Peyer's patch (tissue), 4 donors: ENCODE measurements at places on chromosomes 6 and 20.

DNA sequence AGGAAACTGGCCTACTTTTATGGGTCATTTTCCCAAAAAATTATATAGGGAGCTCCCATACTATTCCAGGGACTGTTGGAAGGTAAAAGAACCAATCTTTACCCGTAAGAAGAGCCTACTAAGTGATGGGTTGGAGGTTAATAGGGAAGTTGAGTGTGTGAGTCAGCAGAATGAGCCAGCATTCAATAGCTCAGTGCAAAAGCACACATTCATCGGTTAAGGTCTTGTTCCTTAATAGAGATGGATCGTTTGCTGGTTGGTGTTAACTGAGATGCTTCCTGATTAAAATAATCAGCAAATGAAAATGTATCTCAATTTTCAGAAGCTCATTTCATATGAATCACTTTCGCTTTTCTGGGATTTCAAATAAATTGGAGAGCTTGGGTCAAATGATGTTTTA, 115.3 kb upstream of the MRPS10 start:
- no peak for DNase-seq

DNA sequence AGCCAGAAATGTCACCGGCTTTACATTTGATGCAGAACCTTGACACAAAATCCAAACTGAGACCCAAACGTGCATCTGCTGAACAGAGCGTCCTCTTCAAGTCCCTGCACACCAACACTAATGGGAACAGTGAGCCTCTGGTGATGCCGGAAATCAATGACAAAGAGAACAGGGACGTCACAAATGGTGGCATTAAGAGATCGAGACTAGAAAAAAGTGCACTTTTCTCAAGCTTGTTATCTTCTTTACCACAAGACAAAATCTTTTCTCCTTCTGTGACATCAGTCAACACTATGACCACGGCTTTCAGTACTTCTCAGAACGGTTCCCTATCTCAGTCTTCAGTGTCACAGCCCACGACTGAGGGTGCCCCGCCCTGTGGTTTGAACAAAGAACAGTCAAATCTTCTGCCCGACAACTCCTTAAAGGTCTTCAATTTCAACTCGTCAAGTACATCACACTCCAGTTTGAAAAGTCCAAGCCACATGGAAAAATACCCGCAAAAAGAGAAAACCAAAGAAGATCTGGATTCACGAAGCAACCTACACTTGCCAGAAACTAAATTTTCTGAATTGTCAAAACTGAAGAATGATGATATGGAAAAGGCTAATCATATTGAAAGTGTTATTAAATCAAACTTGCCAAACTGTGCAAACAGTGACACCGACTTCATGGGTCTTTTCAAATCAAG, 108.4 kb downstream of the RTN4IP1 start:
- peak; percentile 91 for DNase-seq

- DNase-seq: no peak
These were observed 682.7 kb downstream of the MAFB start for GRCh38 chr20:40006168-40006860.

- no peak for DNase-seq
These were observed 12.2 kb downstream of the TGIF2 start for GRCh38 chr20:36585410-36586125.

DNA sequence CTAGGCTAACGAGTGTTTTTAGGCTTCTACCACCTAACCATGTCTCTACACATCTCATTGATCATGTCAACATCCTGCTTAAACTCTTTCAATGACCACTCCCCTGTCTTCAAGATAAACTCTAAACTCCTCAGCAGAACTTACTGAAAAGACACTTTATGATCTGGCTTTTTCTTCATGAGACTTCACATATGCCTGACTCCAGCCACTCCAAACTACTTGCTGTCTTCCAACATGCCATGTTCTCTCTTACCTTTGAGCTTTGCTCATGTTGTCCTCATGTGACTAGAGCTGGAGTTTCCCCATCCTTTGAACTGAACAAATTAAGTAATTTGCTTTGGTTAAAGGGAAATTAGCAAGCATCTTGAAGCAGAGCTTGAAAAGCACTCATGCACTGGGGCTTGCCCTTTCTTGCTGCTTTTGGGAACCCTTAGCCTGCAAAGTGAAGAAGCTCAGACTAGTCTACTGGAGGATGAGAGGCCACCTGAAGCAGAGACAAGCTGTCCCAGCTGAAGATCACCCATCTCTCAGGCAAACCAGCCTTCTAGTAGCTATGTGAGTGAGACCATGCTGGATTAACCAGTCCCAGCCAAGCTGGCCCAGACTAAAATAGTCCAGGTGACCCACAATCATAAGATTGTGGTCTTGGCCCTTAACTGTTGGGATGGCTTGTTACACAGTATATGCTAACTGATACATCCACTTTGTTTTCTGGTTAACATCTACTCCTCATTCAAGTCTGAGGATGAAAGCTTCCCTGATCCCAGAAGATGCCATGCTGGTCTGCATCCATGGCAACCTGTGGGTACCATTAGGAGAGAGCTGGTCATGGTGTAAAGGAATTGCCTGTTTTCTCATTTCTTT, 235.8 kb downstream of the GMPR start:
- no peak for DNase-seq

GRCh38 chr20:51341581-51341980, 200.9 kb downstream of the NFATC2 start:
- DNase-seq: no peak
